ENCODE measurements at places on chromosomes 13 and 19. TPM values are rescaled to one million over a fixed set of nuclear protein-coding genes. Genes with fewer than 3 reads are reported as not detected.

Gene CYP4F2
- total RNA-seq = 0.07 TPM

Gene IZUMO2
- not detected for total RNA-seq

Gene ZNF177
- total RNA-seq = 0.55 TPM

Gene SOX21
- 0.35 TPM for total RNA-seq

Gene AMER2
- total RNA-seq = not detected

Gene CDC37
- 196 TPM for total RNA-seq

Gene FFAR2
- 0.02 TPM for total RNA-seq

Gene CCDC70
- not detected for total RNA-seq

Gene LGALS7B
- total RNA-seq = 0.43 TPM

Gene PKN1
- total RNA-seq = 79.7 TPM

Gene IL11
- total RNA-seq = 11.0 TPM

Gene TNNT1
- total RNA-seq = 140 TPM

Gene LYPD3
- 0.22 TPM for total RNA-seq

Gene ZNF888
- total RNA-seq = not detected

Gene KLK8
- not detected for total RNA-seq

Gene ZSCAN1
- not detected for total RNA-seq

Gene CYP2A6
- total RNA-seq = not detected

All from A549 treated with AZD2906 at 1 μM for 4 hours (cell line).